Stimulated activated CD4-positive, alpha-beta T cell treated with anti-CD3 and anti-CD28 coated beads, Interleukin-4, amount 100 ng/mL, for 4 hours (primary cell): ENCODE measurements at places on chromosomes 2 and 18.
A peak's percentile ranks its signal among the peaks of the same experiment; 100 is the strongest.

DNA sequence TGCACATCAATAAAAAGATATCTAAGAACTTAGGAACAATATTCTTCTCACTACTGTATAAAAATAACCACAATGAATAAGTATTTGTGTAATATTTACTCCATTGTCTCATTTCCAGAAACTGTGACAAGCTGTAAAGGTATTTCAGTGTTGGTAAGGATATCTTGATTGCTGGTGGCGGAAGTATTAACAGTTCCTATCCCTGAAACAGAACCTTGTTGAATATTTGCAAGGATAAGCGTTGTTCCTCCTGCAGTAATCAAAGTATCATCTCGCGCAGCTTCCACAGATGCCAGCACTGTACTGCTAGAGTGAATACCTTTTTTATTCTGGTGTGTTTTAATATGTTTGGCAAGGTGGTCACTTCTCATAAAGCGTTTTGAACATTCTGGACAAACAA lies 55.3 kb downstream of the SP3 start:
- DNase-seq: no peak

- no peak for DNase-seq
Observed at GRCh38 chr18:74513883-74514205, 17.7 kb downstream of the CNDP2 start.

- DNase-seq: no peak
Observed at GRCh38 chr2:168730344-168730743, 72.1 kb upstream of the NOSTRIN start.

GRCh38 chr18:74063023-74063422 lies 84.6 kb downstream of the FBXO15 start:
- DNase-seq: peak; percentile 19

DNA sequence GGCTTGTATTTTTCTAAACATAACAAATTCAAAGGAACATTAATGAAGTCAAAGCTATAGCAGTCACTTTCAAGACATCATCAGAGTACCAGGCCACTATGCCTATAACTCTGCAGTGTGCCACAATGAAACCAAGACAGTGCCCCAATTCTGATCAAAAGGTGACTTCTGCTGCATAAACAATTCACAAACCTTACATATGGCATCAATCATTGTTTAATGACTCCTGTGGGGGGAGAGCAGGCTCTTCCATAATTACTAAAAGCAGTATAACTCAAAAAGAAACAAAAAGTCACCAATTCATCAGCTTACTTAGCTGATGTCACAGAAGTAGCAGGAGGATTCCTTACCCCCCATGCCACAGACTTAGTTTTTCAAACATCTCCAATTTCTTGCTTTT lies 15.5 kb downstream of the LPIN2 start:
- DNase-seq: no peak

GRCh38 chr2:112454586-112454985 lies 21.1 kb upstream of the RGPD8 start:
- no peak for DNase-seq

GRCh38 chr2:215880970-215881369 lies 132.4 kb downstream of the MREG start:
- DNase-seq: no peak

DNA sequence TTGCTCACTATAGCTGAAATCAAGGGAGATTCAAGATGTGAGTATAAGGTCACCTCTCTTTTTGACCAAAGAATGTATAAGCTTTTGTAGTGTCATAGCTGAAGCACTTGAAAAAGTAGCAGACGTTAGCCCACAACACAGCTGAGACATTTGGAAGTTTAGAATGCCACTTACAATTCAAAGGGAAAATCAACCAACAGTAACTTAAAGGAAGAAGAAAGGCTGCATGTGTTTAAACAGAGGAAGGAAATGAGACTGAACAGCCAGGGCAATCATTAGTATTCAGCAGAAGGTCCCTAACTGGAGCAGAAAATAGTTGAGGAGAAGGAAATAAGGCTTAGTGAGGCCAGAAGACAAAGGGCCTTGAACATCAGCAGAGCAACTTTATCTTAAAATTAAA lies 23.5 kb upstream of the SCG2 start:
- no peak for DNase-seq

DNA sequence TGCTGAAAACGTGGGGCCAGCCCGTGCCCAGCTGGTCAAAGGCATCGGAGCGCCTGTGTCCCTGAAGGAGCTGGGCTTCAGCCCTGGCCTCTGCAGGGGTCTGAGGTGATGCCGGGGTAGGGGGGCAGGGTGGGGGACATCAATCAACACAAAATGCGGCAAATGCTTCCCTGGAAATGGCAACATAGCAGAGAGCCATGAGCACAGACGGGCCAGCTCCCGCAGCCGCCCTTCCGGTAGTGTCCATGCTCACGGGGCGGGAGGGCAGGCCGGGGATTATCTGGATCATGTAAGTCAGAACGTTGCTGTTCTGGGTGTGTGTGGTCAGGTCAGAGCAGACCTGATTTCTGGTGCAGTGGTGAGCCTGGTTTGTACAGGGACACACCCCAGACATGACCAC lies 56.5 kb upstream of the TWIST2 start:
- no peak for DNase-seq

DNA sequence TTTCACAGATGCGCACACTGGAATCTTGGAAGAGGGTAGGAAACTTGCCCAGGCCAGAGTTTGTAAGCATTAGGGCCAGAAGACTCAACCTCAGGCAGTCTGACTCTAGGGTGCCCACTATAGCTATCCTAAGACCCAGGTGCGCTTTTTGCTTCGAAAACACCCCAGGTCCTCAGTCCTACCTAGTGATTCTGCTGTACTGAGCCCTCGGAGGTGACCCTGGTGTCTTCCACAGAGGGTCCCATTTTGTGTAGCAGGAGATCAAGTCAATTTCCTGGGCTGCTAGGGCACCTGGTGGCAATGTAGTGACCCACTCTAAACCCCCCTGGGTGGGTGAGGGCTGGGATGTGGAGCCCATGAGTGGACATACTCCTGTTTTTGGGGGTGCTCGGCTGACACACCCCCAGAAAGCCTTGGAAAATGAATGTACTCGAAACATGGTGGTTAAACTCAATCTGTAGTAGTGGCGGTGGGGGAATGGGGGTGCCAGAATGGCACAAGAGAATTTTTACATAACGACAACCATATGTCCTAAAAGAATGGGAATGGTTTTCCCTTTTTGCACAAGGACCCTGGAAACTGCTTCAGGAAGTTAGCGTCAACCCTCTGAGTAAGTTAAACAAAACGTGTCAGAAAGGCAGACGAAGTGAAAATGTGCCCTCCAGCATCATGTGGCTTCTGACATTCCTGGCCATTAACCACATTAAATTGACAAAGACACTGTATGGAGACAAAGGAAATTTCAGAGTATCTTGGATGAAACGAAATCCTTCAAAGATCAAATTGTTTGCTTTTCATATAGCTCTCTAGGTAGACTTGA lies 218.0 kb upstream of the COPS8 start:
- no peak for DNase-seq

- no peak for DNase-seq
Observed at GRCh38 chr2:119028327-119029174, 86.6 kb downstream of the MARCO start.

GRCh38 chr2:54523324-54523959 lies 67.3 kb downstream of the SPTBN1 start:
- no peak for DNase-seq

DNA sequence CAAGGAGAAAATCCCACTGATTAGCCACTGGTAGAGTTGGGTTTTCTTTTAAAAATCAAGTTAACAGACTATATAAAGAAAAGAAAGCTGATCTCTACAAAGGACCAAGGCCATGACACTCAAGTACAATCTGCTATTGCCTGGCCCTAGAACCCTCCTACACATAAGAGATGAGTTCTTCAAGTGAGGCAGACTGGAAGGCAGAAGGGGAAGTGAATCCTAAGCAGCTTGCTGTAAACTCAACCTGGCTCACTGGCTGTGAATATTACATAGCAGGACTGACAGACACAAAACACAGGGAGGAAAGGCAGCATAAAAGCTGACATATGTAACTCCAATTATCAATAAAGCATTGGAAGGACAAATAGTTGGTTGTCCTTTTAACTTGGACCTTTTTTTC lies 65.4 kb downstream of the TRIP12 start:
- DNase-seq: no peak

DNA sequence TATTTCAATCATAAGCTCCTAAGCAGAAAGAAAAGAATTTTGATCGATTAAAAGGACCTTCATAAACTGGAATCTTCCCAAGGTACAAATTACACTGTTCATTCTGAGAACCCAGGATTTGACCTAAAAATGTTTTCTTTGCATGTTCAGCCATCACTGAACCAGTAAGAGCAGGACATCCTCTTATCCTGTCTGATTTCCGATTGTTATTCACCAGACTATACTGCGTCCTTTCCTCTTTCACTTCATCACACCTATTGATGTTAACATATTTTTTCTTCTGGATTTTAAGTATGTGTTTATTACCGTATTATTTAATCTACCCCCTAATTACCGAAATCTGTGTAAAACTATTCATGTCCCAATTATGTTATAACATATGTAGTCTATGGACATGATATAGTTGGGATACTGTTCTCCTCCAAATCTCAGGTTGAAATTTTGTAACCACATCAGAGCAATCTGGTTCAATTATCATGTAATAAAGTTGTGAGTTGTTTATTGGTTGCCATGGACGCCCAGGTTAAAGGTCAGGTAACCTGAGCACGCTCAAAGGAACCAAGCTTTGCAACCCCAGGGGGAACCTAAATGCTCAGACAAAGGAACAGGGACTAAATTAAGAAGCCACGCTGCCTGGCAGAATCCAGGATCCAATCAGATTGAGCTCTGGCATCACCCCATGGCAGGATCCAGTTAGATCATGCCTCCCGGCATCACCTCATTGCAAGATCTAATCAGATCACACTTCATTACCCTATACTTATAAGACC lies 11.6 kb upstream of the TBC1D8 start:
- DNase-seq: no peak

DNA sequence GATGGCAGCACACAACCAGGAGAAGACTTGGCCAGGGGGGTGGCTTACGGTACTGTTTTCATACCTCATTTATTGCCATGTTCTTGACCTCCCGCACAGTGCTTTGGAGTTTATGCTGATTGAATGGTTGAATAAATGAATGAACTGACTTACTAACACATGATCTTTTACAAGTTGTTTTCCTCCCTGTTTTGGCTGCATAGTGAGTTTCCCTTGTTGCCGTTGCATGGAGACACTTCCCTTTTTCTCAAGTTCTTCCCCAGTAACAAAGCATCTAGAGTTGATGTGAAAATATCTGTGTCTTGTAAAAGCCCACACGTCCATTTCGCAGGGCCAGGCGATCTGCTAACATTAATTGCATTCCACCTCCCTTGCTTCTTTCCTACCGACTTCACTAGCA lies 35.7 kb upstream of the RAB1A start:
- no peak for DNase-seq

- no peak for DNase-seq
Observed at GRCh38 chr2:222707689-222708273, 36.3 kb downstream of the MOGAT1 start.

- no peak for DNase-seq
Observed at GRCh38 chr2:119190321-119191111, 32.0 kb upstream of the C1QL2 start.

DNA sequence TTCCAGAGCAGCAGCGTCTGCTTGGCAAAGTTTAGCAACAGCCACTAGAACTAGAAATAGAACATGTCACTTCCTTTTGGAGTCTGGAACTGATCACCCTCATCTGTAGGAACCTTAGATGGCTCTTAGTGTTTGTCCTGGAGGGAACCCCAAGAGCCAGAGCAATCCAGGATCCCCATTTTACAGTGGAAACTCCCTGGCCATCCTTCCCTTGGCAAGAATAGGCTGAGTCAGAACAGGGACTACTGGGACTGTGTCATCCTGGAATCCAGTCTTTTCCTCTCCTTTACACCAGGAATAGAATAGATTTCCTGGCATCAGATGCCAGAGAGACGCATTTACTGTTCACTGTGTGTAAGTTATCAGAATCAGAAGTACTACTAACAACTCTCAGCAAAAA lies 33.2 kb upstream of the GRHL1 start:
- no peak for DNase-seq

- no peak for DNase-seq
Observed at GRCh38 chr2:63218800-63219526, 168.3 kb downstream of the OTX1 start.

GRCh38 chr2:72212486-72212855 lies 64.8 kb upstream of the CYP26B1 start:
- no peak for DNase-seq

DNA sequence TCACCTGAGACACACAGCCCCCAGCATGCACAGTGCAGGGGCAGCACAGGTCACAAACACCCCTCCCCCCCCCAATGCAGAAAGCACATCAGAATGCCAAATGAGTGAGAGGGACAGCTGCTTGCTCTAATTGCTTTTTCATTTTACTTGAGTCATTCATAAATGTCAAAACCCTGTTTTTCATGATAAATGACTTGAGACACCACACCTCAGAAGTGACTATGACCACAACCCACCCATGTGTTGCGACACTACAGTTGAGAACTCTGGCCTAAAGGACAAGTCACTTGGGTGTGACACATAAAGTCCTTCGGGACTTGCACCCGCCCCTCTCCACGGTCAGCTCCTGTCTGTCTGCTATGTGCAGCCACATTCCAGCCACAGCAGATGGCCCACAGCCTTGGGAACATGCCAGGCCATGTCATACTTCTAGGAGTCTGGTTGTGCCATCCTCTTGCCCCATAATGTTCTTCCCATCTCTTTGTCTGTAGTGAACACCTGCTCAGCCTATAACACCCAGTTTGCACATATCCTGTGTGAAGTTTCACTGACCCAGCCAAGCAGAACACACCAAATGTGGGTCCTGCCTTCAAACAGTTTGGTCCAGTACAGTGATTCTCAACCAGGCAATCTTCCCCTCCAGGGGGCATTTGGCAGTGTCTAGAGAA lies 30.2 kb upstream of the RIOK3 start:
- no peak for DNase-seq

DNA sequence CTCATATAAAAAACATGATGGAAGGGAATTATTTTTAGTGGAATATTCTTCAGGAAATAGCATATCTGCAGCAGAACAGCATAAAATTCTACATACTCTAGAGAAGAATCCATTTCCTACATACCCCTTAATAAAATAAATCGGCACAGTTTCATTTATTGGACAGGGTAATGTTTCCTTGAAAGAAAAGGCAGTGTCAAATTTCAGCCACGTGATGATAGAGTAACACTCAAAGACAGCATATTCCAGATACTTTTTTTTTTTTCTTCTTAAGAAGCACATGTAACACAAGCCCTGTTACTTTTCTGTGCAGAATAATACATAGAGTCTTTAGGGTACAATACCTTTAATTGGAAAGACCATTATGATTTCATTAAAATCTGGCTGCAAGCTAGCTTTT lies 204.4 kb downstream of the SRBD1 start:
- DNase-seq: no peak

- no peak for DNase-seq
Observed at GRCh38 chr2:228786901-228787300, 484.2 kb downstream of the PID1 start.

- DNase-seq: no peak
Observed at GRCh38 chr2:38652431-38653273, 13.3 kb upstream of the GALM start.

- no peak for DNase-seq
Observed at GRCh38 chr2:18987592-18988073, 370.8 kb downstream of the OSR1 start.
